ENCODE measurements at places on chromosomes 5 and 9.

- DNase-seq: peak; percentile 19
These were observed 353.7 kb downstream of the SLCO4C1 start for GRCh38 chr5:101942321-101942882.

GRCh38 chr5:55621229-55621628 is 86.5 kb upstream of the PLPP1 start:
- DNase-seq: no peak

DNA sequence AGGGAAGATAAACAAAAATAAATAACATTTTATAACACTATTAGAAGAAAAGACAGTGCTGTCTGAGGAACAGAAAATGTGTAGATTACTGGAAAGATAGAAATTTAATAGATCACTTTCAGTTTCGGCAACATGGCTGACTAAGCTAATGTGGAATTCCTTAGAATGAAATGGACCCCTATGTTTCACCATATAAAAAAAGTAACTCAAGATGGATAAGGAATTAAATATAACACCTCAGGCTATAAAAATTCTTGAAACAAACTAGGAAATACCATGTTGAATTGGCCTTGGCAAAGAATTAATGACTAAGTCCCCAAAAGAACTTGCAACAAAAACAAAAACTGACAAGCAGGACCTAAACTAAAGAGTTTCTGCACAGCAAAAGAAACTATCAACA is 558.3 kb downstream of the CHSY3 start:
- no peak for DNase-seq

GRCh38 chr5:73417303-73418034 is 31.1 kb downstream of the FOXD1 start:
- peak; percentile 22 for DNase-seq

DNA sequence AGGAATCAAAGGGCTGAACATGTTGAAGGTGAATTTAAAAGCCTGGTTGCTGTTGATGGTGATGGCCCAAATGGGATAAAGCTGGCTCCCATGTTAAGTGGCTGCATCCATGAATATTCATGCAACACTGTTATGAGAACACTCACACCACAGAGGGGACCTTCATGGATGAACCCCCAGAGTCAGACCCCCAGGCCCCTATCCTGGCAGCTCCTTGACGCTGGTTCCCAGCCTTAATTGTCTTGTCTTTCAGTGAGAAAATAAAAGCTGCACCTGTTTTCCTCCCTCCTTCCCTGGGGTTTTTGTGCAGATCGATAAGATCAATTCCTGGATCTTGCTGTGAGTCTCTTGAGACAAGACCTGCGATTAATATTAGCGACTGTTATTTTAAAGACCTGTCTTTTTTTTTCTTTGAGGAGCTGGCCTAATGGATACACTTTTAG is 371.7 kb downstream of the ICE1 start:
- DNase-seq: no peak

DNA sequence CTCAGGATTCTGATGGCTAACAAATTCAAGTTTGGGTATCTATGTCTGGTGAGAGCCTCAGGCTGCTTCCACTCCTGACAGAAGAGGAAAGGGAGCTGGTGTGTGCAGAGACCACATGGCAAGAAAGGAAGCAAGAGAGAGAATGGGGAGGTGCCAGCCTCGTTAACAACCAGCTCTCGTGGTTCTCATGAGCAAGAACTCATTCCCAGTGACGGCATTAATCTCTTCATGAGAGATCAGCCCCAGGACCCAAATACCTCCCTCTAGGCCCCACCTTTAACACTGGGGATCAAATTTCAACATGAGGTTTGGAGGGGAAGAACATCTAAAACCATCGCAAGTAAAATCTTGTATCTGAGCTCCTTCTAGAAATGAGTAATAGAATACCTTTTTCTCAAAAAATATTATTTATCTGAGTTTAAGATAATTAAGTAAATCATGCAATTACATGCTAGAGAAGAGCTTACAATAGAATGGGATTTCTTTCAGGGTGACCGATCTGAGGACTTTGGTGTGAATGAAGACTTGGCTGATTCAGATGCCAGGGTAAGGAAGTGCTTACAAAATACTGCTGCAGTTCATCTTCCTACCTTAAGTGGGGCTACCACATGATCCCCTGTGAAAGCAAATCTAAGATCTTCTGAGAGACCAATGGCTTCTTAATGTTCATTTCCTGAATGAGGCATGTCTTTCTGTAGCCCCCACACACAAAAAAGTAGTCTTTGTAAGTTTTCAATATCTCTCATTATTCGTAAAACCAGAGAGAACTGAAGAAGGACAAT is 11.5 kb downstream of the ANXA1 start:
- no peak for DNase-seq

DNA sequence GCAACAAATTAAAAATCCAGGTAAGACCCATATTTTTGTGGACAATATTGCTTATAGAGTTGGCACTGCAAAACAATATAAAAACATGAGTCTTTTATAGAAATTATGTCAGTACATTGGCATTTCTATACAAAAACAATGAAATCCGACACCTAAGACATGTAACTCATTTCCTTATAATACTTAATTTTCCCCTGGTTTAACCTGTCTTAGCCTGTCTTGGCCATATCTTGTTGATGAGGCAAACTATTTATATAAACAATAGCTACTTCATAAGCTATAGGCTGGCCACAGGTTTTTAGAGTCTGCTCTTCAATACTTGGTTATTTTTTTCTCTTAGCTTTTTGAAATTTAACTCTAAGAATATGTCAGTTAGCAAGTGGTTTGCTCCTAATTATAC is 44.7 kb upstream of the IZUMO3 start:
- DNase-seq: no peak

DNA sequence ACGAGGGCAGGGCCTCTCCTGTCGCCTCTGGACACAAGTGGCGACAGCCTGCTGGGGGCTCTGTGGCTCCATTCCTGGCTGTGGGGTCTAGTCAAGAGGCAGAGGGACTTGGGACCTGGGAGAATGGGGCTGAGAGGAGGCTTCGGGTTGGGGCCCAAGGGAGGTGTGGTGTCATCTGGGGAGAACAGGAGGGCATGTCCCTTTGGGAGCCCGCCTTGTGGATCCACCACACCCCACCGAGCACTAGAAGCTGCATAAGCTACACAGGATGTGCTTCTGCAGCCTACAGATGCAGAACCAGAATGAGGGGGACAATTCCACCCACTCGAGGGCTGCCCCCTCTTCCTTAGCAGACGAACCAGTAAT is 3.9 kb upstream of the MAN1B1 start:
- DNase-seq: no peak

- DNase-seq: no peak
These were observed 35.9 kb downstream of the RNF44 start for GRCh38 chr5:176501333-176501732.

- peak; percentile 34 for DNase-seq
These were observed 133.0 kb downstream of the SLC28A3 start for GRCh38 chr9:84207491-84207951.

DNA sequence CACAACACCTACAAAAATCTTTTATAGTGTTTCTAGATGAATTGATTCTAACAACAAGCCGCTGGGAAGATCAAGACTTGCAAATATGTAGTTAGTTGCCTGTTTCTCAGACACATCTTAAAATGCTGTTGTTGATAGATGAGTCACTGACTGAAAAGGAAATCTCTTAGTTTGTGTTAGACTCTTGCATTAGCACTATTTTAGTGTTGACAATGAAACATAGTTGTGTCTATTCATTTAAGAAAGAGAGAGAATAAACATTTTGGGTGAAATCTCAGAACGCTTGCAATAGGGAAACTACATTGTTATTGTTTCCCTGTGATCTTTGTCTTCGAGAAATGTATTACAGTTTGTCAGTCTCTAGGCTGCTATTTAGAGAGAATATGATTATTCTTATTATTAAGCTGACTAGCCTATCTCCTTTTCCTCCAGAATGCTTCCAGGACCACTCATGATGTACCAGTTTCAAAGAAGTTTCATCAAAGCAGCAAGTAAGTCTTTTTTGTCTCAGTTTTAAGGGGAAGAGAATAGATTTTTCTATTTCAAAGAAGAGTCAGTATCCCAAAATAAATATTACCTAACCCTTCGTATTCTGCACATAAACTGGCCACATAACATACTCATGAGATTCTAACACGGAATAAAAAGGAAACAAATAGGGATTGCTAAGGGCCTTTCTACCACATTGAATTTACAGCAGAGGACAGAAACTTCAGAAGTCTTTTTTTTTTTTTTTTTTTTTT is 285.6 kb downstream of the ARHGAP26 start:
- no peak for DNase-seq

- DNase-seq: peak; percentile 62
These were observed 136.3 kb upstream of the RASEF start for GRCh38 chr9:83199240-83199639.

DNA sequence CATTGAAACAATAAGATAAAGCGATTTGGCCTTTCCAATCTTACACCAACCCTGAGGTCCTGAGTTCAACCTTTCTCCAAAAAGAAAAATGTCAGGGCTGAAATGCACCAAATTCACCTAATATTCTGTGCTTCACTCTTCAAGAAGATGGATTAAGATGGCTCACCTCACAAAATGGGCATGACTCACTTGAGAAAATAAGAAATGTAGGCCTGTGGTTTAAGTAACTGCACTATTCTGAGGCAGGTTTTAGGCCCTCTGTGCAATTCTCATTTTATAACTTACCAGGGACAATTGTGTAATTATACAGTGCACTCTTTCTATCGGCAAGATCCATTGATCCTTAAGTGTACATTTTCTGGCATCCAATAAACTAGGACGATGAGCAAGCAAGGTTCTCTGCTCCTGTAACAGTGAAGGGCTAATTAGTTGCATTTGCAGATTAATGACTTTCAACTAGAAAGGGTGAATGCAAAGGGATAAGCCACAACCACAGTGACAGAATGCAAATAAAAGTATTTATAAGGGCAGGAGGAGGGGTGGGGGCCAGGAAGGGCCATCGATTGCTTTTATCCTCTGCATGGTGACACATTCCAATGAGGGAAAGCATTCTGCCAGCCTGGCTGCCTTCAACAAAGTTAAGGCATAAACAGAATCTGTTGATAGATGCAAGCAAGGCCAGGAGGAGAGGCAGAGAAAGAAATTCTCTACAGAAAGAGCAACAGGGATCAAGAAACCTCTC is 214.5 kb downstream of the CAAP1 start:
- no peak for DNase-seq

DNA sequence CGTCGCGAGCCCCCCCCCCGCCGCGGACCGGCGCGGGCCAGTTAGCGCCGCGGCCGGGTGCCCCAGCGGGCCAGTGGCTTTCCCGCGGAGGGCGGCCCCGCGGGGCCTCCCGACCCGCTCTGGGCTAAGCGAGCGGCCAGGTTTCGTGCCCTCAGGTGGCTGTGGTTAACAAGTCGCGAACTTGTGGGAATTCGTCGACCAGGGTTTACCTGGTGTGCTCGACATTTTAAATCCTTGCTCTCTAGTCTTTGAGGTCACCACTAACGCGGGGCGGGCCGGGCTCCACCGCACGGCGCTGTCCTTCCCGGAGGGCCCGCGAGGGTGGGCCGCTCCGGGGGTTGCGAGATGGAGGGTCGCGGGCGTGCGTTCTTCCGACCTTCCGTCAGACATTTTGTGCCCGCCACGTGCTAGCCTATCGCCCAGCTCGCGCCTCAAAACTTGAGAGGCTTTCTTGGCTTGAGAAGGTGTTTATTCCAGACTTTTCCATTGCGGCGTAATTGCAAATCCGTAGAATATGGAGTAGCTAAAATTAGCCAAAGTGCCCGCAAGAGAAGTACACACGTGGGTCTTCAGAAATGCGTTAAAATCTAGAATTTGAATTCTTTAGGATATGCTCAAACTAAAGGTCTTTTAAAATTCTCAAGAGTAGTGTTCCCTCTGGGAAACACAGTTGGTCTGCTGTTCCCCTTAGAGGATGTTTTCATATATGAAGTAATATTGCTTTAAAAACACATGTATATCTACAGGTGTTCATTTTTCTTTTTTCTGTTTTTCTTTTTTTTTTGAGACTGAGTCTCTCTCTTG is 2.1 kb downstream of the ANP32B start:
- DNase-seq: no peak

- DNase-seq: peak; percentile 12
These were observed 737.7 kb downstream of the TLE1 start for GRCh38 chr9:80951675-80952074.

GRCh38 chr5:155313518-155313917 is 300.0 kb downstream of the KIF4B start:
- DNase-seq: no peak

GRCh38 chr5:146862641-146863040 is 15.9 kb downstream of the PPP2R2B start:
- DNase-seq: no peak

- DNase-seq: peak; percentile 76
These were observed at the start of gene CTNNA1 for GRCh38 chr5:138752951-138753793. Gene CTNNA1 (plus strand): TSS chr5:138753425. CDS start chr5:138781925, 28,500 bp downstream.

- no peak for DNase-seq
These were observed 44.0 kb upstream of the GLRX start for GRCh38 chr5:95866435-95867040.
